ENCODE measurements at places on chromosomes 7 and 10. TPM values are rescaled to one million over a fixed set of nuclear protein-coding genes. Genes with fewer than 3 reads are reported as not detected.

The AEBP1 gene
- total RNA-seq = 6.6 TPM

GRCh38 chr10:22912763-22913384 lies 15.0 kb upstream of the ARMC3 start:
- no peak for DNase-seq

DNA sequence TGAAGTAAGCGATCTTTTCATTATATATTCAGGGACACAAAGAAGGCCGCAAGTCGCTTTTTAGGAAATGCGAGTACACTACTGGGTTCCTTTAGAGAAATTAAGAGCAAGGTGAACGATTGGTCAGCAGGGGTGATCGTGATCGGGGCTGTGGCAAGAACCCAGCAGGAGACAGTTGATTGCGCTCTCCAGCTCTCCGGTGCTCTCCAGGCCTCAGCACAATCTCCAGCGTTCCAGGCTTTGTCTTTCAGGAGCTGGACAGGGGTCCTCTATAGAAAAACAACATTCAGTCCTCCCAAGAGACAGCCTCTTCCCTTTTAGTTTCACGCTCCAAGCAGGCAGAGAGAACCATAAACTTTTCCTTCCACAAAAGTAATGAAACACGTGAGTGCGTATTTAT lies 170.5 kb upstream of the KLF6 start:
- no peak for DNase-seq

DNA sequence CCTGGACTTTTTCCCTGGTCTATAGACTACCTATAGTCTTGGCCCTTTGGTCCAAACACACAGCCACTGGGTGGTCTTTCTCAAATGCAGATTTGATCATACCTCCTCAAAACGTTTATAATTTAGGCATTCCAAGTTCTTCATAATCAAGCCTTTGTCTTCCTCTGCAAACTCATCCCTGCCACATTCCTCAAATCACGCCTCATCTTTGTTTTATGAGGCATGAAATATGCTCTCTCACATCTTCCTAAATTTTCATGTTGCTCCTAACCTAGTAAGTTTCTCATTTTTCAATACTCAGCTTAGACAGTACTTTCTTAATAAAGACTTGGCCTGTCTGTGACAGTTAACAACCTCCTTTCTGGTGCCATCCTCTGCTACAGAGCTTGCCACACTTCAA lies 10.9 kb upstream of the HERC4 start:
- no peak for DNase-seq

GRCh38 chr7:76260171-76260703 lies 42.2 kb upstream of the HSPB1 start:
- peak; percentile 62 for DNase-seq

DNA sequence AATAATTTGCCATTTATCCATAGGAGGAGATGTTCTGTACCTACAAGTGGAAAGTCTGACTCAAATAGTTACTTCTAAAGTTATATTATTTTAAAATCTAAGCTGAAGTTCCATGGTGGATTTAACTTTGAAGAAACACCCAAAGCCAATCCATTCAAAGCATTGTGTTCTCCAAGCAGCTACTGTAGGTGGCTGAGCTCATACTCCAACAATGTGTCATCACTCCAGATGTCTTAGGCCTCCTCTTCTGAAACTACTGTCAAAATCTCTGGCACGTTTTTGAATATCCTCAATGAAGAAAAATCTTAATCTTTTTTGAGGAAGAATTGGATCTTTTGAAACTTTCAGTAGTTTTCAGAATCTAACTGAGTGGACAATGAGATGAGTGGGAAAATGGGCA lies 169.1 kb downstream of the PTEN start:
- no peak for DNase-seq

GRCh38 chr10:36506697-36507496 lies 618.5 kb upstream of the ANKRD30A start:
- no peak for DNase-seq

DNA sequence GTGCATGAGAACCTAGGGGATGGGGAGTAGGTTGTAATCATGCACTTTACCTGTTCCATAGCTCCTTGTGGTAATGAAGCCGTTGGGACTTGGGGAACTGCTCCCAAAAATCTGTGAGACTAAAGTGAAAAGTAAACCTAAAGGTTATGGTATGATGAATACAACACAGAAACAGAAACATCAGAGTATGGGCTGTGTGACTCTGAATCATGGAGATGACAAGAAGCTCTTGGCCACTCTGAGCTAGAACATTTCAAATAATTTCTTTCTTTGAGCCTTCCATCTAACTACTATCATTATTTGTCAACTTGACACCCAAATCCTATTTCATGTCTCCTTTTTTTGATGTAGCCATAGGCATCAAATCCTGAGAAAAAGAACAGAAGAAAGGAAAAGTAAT lies 2.9 kb downstream of the CLEC5A start:
- no peak for DNase-seq

DNA sequence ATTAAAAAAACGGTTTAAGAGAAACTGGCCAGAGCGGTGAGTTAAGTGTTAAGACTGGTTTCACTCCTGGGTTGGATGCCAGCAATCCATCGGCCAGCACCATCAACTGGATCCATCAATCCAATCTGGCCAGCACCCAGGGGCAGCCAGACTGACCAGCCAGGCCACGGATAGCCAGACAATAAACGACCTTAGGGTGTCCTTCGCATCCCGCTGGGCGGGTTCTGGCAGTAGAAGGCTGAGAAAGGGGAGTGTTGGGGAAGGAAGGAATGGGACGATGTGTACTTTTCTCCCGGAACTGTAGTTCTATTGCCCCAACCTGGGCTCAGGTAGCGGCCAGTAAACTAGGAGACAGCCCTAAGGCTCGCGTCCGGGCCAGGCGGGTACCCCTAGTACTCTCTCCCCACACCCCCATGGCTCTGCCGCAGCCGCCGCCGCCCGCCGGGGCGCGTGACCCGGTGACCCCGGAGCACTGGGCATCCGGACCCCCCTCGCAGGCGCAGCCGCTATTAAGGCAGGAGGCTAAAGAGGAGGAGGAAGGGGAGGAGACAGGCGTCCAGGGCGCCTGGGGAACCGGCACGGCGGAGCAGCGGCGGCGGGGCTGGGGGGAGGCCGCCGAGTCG lies at the start of gene CASD1:
CASD1 (plus strand) TSS at position 546 of the 623 bp plus-strand sequence. CDS start 276 bp downstream, outside the sequence.
- DNase-seq = peak; percentile 65

GRCh38 chr7:2754086-2754485 lies 66.1 kb downstream of the AMZ1 start:
- DNase-seq = no peak

Measured in activated CD4-positive, alpha-beta memory T cell treated with anti-CD3 and anti-CD28 coated beads for 36 hours (primary cell).